ENCODE measurements at places on chromosomes 7 and 10. TPM values are rescaled to one million over a fixed set of nuclear protein-coding genes. Genes with fewer than 3 reads are reported as not detected.
A peak's percentile ranks its signal among the peaks of the same experiment; 100 is the strongest.

Gene IFIT1
- 7.5 TPM for total RNA-seq

Gene ZNHIT1
- total RNA-seq = 64.5 TPM

- no peak for DNase-seq
Observed at GRCh38 chr10:87782721-87783120, 35.3 kb downstream of the ATAD1 start.

Gene DGKB
- not detected for total RNA-seq

- no peak for DNase-seq
Observed at GRCh38 chr7:108094346-108094745, 35.8 kb downstream of the LAMB4 start.

DNA sequence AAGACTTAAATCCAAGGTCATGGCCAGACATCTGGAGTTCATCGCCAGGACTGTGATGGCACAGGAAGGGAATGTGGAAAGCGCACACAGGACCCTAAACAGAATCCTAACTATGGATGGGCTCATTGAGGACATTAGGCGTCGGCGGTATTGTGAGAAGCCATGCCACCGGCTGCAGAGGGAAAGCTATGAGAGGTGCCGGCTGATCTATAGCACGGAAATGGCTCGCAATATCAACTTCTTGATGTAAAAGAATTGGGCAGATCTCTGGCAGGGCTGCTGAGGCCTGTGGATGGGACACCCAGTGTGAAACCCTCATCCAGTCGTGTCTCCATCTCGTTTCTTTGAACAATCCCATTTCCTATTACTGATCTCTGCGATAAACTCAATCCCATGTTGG is 6.3 kb upstream of the CTBP2 start:
- no peak for DNase-seq

Gene ATG9B
- total RNA-seq = not detected

Gene FMC1
- total RNA-seq = 59.2 TPM

- DNase-seq = no peak
Observed at GRCh38 chr10:86756511-86757112, at the start of gene BMPR1A. Gene BMPR1A (plus strand): TSS chr10:86756619. CDS start chr10:86876019, 119,400 bp downstream.

Gene PLPP4
- not detected for total RNA-seq

GRCh38 chr10:58920655-58921003 is 255.8 kb upstream of the PHYHIPL start:
- DNase-seq = no peak

DNA sequence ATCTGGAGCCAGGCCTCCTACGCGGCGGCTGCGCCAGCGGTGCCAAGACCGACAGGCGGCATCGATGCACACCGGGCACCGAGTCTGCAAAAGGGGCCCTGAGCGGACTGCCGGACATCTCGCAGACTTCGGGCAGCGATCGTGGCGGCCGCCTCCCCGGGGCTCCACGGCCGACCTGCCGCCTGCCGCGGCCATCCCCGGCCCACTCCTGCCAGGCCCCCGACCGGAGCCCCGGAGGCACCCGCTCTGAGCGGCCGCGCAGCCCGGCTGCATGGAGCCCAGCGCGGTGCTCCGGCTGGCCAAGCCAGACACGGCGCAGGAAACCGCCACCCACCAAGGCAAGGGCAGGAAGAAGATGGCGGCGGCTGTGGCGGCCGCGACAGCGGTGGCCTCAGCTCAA is 154.2 kb upstream of the KCTD7 start:
- no peak for DNase-seq

- DNase-seq = no peak
Observed at GRCh38 chr7:75943864-75944263, 28.9 kb downstream of the POR start.

GRCh38 chr7:10571759-10572158 is 401.9 kb upstream of the PHF14 start:
- DNase-seq = no peak

DNA sequence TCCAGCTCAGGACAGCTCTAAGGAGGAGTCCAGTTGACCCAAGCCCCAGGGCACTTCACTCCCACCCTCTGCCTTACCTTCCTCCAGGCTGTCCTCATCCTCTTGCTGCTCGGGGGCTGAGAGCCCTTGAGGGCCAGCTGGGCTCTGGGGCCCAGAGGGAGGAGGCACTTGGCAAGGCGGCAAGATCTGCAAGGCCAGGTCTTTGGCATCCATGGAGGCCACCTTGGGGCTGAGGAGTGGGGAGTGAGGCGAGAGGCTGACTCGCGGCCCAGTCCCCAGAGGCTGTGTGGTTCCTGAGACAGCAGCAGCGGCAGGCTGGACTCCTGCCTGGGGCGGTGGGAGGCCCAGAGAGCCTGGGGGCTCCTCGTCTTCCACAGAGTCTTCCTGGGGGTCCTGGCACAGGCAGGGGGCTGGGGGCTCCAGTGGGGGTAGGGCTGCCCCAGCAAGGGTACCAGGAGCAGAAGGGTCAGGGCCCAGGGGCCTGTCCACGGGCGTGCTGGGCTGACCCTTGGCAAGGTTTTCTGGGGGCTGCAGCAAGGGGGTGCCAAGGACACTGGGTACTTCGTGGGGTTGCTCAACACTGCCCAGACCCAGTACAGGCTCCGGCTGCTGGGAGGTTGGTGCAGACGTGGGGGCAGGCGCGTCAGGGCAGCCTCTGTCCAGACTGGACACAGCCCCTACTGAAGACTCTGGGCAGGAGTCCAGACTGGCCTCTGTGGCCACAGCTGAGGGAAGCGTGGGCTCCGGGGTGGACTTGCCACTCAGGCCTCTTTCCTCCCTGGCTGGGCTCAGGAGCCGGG is 6.5 kb downstream of the NACAD start:
- DNase-seq = no peak

DNA sequence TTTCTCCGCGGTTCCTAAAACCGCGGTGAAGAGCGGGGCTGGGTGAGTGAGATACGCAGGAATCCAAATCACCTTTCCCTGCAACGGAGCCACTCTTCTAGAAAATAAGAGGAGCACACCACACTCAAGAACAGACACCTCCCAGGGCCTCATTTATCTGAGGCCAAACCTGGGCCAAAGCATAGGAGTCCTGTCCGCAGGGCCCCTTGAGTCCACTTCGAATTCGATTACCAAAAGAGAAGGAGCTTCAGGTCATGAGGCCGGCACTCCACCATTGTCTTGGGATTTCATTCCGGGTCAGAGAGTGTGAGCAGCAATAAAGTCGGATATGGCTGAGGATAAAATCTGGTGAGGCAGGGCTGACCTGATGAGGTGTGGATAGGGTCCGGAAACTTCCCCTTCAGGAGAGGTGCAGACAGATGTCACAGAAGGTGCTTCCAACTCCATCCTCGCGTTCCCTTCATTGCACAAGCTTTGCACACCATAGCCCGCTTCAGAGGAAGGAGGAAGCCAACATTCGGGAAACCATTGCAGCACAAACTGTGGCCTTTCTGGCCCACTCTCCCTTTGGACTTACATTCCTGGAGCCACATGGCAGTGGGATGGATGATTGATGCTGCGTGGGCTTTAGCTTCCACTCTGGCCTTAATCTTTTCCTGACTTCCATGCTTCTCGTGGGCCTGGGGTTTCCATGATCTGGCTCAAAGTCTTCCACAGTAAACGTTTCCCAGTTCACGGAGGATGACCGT is 27.2 kb upstream of the ZNF273 start:
- DNase-seq = no peak

Gene PLA2G12B
- 38.0 TPM for total RNA-seq

DNA sequence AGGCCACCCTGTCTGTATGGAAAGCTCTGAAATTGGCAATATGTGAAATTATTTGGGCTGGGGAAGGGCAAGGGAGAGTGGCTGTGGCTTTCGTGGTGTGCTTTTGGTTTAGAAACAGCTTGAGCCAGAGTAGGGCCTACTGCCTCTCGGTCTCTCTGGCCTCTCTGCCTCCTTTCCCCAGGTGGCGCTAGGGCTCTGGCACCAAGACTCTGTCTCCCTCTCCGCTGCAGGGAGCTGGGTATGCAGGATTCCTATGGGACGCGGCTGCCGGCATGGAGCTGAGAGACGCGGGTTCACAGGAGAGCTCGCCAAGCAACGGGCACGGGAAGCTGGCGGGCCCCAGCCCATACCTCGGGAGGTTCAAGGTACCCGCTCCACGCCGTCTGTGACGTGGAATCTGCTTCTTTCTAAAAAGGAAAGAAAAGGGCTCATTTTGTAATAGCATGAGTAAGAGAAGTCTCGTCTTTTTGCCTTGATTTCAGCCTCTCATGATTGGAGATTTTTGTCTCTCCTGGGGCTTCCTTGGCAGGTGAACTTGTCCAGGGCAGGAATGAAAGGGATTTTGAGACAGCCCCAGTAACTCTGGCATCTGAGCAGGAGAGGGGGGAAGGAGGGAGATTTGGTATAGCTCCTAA is 105.1 kb upstream of the ANLN start:
- DNase-seq = no peak

Gene WDFY4
- total RNA-seq = not detected

Gene HHEX
- 46.3 TPM for total RNA-seq

GRCh38 chr10:102604439-102604841 is 39.8 kb upstream of the TRIM8 start:
- no peak for DNase-seq

- DNase-seq = peak; percentile 95
Observed at GRCh38 chr10:28734938-28735759, 57.8 kb downstream of the BAMBI start.

GRCh38 chr10:70568781-70569495 is 33.6 kb downstream of the PRF1 start:
- DNase-seq = no peak

DNA sequence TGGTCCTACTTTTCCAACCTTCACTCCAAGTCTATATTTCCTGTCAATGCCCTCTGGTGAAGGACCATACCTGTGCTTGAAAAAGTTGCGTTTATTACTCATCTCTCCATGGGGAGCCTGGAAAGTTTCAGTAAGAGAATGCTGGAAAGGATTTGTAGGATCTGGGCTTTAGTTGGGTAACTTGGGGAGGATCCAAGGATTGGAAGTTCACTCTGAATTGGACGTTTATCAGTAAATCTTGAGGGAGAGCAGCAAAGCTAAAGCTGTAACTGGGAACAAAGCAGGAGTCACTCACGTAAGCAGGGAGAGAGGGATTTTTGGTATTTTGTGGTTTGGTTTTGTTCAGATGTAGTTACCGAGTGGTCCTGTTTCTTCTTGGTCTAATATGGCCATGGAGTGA is 51.4 kb upstream of the NPVF start:
- DNase-seq = no peak

- no peak for DNase-seq
Observed at GRCh38 chr10:109906316-109906715, 17.0 kb downstream of the XPNPEP1 start.

DNA sequence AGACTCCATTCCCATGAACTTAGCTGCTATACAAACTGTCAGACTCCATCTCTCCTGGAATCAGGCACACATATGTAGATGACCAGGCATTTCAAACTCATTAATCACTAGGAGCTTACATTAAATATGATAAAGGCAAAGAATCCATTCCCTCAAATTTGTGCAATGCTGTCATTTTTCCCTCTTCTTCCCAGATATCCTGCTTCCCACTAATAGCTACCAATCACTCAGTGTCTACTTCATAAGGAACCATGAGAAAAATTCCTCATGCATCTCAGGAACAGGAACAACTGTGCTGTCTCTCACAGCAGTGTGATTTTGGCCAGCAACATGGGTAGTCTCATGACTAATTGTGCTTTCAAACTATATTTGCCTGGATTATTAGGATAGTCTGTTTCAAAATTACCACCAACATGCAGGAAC is 133.9 kb downstream of the DKK1 start:
- DNase-seq = no peak

DNA sequence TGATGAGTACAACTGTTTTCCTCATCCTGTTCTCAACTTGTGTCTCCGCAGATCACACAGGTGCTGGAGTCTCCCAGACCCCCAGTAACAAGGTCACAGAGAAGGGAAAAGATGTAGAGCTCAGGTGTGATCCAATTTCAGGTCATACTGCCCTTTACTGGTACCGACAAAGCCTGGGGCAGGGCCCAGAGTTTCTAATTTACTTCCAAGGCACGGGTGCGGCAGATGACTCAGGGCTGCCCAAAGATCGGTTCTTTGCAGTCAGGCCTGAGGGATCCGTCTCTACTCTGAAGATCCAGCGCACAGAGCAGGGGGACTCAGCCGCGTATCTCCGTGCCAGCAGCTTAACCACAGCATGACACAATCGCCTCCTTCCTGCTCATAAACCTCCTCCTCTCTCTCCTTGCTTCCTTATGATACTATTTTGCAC is 126.7 kb upstream of the PRSS58 start:
- no peak for DNase-seq

Gene ATRNL1
- total RNA-seq = 0.04 TPM

Gene PTF1A
- total RNA-seq = not detected

DNA sequence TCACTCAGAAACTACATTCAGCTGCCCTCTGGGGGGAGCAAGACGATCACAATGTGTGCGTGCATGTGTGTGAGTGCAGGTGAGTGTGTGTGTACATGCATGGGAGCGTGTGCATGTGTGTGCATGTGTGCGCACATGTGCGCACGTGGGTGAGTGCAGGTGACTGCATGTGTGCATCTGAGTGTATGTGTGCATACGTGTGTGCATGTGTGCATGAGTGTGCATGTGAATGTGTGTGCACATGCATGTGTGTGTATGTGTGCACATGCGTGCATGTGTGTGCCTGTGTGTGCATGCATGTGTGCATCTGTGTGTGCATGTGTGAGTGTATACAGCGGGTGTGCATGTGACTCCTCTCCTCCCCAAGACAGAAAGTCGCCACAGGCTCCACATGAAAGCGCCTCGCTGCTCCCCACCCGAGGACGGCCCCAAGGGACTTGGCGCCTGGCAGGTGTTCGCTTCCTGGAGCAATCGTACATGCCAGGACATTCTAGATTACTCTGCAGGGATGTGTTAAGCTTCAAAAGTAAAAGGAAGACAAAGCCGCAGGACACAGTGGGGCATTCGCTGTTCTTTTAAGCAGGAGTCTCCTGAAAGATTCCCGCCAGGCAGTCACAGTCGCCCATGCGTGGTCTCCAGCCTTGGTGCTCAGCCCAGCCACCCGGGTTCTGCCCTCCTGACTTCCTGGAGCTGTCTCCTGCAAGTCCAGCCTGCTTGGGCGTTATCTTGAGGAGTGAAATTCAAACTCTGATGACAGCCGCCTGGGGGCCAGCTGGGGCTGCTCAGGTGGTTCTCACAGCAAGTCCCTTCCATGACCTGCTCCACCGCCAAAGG is 42.0 kb upstream of the ADGRA1 start:
- no peak for DNase-seq

GRCh38 chr7:99272476-99273045 is at the start of gene MYH16:
Gene MYH16 (plus strand): TSS chr7:99272839.
- DNase-seq = no peak

- DNase-seq = no peak
Observed at GRCh38 chr7:88140947-88141346, 78.9 kb downstream of the SRI start.

Data from HepG2 (cell line).